Skeletal muscle cell (primary cell): ENCODE measurements at places on chromosomes 7 and 10.

DNA sequence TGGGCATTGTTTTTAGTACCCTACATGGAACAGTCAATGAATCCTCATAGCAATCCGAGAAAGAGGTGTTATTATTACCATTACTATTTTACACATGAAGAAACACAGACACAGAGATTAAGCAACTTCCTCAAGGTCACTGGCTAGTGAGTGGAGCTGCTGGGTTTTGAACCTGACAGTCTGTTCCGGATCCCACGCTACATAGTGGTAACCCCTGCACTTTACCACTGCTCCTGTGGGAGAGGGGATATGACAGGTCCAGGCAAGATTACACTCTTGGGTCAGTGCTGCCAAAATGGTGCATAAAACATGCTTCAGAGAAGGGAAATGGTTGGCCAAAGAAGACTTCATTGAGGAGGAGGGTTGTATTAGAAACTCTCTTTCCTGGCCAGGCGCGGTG is 185.7 kb downstream of the XPNPEP1 start:
- DNase-seq = no peak

GRCh38 chr7:151875942-151876898 is 695 bp downstream of the PRKAG2 start:
- no peak for DNase-seq

DNA sequence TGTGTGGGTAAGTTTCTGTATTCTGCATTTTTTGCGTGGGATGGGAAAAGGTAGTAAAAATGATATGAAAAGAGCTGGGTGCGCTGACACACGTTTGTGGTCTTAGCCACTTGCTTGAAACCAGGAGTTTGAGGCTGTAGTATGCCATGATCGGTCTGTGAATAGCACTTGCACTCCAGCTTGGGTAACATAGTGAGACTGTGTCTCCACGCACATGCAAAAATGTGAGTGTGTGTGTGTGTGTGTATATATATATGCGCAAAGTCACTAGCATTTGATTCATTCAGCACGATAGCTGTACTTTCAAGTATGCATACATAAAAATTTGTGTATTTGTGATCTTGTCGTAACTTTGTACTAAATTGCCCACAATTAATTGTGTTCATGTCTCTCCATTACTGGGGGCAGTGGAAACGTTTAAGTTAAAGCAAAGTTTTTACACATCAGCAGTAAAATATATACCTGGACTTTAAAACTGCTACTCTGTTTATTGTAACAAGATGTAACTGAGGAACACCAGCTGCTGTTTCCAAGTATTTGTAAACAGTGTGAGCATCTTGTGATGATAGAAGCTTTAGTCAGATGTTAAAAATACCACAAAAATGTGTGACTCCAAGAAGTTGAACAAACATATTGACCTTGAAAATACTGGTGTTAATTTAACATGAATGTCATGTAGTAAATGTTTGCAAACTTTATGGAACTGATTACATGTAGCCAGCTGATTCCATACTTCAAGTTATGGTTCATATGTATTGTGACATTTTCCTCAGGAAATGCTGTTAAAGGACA is 1.6 kb downstream of the ZRANB1 start:
- no peak for DNase-seq

DNA sequence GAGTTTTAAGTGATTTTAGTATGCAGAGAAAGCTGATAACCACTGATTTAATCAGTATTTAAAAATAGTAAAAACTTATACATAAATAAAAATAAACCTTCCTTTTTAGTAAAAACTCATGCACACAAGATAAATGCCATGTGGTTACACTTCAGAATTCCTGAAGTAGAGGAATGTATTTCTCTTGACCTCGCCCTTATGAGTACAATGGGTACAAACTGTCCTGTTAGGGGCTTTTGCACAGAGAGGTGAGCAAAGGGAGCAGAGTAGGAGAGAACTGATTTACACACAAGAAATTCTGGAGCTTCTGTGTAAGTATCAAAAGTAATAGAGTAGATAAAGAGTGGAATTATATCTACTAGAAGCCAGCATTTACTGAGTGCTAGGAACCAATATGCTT is 279.6 kb downstream of the PPP1R3A start:
- DNase-seq = no peak

DNA sequence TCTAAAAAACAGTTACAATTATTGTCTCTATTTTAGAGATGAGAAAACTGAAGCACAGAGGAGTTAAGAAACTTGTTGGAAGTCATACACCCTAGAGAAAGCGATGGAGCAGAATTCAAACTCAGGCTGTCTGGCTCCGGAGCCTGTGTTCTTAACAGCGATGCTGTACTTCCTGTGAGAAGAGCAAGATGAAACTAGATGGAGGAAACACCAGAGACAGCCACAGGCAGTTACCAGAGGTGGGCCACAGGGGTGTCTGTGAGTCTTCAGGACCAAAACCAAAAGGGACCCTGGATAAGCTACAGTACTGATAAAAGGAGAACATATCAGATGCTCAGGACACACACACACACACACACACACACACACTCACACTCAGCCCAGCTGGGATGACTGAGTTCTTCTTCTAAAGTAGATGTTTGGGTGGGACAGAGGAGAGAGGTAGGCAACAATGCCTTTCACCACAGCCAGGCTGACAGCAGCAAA is 289.2 kb downstream of the FZD1 start:
- no peak for DNase-seq

DNA sequence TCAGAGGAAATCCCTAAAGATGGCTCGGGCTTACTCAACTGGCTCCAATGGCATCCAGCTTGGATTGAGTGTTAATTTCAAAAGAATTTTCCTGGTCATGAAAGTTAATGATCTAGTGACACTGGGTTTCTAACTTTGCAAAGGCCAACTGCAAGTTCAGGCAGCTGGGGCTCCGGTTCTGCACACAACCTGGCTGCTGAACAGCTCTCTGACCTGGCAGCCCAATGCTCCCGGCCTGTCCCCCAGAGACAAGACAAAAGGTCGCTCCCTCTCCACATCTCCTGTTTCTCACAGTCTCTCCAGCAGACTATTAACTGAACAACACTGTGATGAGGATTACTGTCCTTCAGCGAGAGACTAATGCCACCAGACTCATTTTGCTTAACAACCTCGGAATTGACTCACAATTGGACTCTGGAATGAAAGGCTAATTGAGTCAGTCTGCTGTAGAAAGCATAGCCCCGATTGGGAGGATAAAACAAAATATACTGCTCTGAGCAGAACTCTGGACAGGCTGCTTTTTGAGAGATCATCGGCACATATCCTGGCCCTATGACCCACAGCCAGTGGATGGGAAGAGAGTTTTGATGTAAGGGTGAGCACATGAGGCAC is 174.5 kb downstream of the GFRA1 start:
- DNase-seq = no peak

GRCh38 chr7:119254742-119255141 is 1018.2 kb upstream of the KCND2 start:
- no peak for DNase-seq

GRCh38 chr7:15446280-15446679 is 115.5 kb downstream of the AGMO start:
- no peak for DNase-seq

GRCh38 chr7:101565601-101566209 is 63.4 kb downstream of the MYL10 start:
- no peak for DNase-seq

DNA sequence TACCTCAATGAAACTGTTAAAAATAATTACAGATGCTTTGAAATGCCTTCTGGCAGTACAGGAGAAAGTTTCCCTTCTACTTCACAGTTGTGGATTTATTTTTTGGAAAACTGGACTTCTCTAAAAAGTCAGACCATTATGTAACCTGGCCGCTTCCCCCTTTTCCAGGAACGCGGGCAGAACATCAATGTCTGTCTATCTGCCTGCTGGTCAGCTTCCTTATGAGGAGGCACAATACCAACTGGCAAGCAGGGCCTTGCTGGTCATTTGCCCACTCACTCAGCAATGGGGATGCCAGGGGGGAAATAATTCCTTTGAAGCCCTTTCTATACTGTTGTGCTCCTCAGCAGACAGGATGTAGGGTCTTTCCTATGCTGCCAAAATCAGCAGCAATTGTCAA is 22.5 kb upstream of the ADRB1 start:
- DNase-seq = no peak

GRCh38 chr10:89668386-89669071 is 23.5 kb upstream of the PANK1 start:
- DNase-seq = no peak

DNA sequence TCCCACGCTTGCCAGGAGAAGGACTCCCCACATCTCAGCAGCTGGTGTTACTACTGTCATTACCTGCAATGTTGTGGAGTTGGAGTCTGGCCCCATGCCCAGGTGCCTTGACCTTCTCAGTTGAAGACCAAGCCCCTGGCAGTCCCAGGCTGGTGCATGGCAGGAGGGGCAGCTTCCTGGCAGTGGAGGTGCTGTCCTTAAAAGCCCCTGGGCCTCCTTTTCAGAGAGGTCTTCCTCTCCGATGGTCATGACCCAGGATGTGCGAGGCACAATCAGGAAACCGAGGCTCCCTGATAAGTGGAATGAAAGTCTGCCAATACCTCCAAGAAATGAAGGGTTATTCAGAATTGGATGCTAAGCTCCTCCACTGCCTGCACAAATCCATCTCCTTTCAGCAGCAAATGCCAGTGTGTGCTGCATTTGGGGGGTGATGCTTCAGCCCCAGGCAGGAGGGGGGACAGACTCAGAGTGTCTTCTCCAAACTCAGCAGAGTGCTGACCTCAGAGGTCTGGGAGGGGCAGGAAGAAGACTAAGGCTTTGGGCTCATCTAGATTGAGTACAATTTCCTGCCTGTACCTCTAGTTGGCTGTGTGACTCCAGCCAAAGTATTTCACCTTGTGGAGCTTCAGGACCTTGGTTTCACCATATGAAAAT is 97.0 kb upstream of the DDC start:
- no peak for DNase-seq

DNA sequence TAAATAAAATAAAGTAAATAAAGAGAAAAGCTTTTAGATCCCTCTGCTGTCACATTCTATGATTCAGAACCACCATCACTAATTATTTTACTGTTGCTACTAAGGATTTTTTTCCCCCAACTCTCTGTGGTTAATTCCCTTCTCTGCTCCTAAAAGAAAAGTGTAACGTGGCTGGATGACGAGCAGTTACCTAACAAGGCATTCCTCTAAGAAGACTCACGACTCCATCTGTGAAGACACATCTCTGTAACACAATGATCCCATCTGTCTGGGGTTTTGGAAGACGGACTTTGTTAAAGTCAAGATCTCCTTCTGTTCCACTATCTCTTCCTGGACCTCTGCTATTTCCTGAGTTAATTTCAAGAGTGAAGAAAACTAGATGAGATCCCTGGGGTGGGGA is 179.9 kb downstream of the SFMBT2 start:
- peak; percentile 2 for DNase-seq

DNA sequence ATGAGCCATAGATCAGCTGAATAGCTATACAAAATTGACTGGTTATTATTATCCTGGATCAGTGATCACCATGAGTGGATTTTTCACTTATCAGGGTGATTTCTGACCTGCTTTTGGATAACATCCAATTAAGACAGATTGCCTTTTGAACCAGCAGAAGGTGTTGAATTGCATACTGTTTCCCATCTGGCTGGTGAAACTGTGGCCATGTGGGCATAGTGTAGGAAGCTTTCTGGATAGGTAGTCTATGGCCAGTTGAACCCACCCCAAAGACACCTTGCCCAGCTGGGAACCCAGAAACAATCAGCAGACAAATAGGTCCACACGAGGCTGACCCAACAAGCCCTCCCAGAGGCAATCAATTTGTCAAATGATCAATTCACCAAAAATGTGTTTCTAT is 29.3 kb downstream of the DNAJC12 start:
- DNase-seq = no peak

DNA sequence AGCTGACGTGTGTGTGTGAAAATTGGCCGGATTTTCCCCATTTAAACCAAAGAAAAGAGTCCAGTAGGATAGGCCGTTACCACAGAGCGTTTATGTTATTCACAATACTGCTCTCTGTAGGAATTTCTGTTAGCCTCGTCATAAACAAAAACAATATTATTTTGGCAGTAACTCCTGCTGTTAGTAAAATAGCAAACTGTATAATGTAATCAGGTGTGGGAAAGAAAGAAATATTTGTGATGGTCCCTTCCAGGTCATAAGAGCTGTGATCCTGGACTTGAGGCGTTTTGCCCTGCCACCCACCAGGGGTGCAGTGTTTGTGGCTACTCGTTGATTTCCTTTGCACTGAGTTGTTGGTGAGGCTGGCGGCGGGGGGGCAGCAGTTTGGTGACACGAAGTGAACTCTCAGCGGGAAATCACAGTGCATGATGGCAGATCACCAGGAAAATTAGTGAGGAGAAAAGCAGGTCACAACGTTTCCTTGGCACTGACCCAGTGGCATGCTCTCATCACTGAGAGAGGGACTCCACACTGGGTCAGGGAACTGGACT is 2.8 kb downstream of the EEPD1 start:
- DNase-seq = no peak

DNA sequence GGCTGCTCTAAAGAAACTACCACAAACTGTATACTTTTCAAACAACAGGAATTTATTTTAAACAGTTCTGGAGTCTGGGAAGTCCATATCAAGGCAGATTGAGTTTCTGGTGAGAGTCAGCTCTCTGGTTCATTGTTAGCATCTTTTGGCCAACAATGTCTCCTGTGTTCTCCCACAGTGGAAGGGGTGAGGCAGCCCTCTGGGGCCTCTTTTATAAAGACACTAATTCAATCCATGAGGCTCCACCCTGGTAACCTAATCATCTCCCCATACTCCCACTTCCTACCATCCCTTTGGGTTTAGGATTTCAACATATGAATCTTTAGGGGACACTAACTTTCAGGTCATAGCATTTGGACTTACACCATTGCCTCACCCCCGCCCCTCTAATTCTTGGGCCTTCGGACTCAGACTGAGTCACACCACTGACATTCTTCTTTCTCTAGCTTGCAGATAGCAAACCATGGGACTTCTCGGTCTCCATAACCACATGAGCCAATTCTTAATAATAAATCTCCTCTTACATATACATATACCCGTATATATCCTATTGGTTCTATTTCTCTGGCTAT is 64.3 kb upstream of the ANTXRL start:
- DNase-seq = no peak

GRCh38 chr10:125629758-125630376 is 53.1 kb downstream of the TEX36 start:
- DNase-seq = peak; percentile 13

- DNase-seq = peak; percentile 75
These were observed 167.8 kb downstream of the BAMBI start for GRCh38 chr10:28845009-28845682.

GRCh38 chr10:99435986-99436638 is 5.7 kb upstream of the GOT1 start:
- DNase-seq = no peak
